ENCODE measurements at places on chromosomes 3 and 15. TPM values are rescaled to one million over a fixed set of nuclear protein-coding genes. Genes with fewer than 3 reads are reported as not detected.

MED12L gene
- 1.5 TPM for polyA plus RNA-seq

ZMAT3 gene
- polyA plus RNA-seq = 5.3 TPM

GOLGA6D gene
- not detected for polyA plus RNA-seq

PDCD10 gene
- 14.1 TPM for polyA plus RNA-seq

IL17RB gene
- polyA plus RNA-seq = 8.7 TPM

LRRIQ4 gene
- not detected for polyA plus RNA-seq

SCAANT1 gene
- not detected for polyA plus RNA-seq

CASR gene
- not detected for polyA plus RNA-seq

FGF7 gene
- not detected for polyA plus RNA-seq

PTH1R gene
- polyA plus RNA-seq = 10.9 TPM

GP9 gene
- not detected for polyA plus RNA-seq

ERICH6 gene
- not detected for polyA plus RNA-seq

DNA sequence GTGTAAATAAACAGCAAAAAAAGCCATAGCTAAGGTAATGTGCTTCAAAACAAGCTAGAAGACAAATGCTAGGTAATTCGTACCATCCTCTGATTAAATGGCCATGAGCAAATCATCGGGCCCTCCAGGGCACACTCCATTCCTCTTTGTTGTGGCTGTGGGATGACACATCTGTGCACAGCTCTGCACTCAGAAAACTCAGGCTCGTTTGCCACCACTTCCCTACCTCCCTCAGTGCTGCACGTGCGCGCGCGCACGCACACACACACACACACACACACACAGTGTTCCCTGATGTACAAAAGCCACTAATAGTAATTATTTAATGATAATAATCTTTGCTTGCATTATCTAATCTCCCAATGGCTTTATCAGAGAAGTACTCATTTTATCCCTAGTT lies 336.6 kb downstream of the FEZF2 start:
- peak; percentile 45 for DNase-seq

- no peak for DNase-seq
Observed at GRCh38 chr3:30455840-30456239, 150.6 kb upstream of the TGFBR2 start.

- no peak for DNase-seq
Observed at GRCh38 chr15:91253605-91254004, 153.5 kb downstream of the SV2B start.

- DNase-seq = no peak
Observed at GRCh38 chr15:40106203-40107161, 2.2 kb downstream of the BMF start.

GRCh38 chr3:69160107-69160506 lies 37.7 kb upstream of the LMOD3 start:
- DNase-seq = no peak

- no peak for DNase-seq
Observed at GRCh38 chr3:179546814-179547241, 15.9 kb upstream of the ACTL6A start.

- DNase-seq = no peak
Observed at GRCh38 chr3:120040813-120041377, 53.4 kb downstream of the GSK3B start.

GRCh38 chr3:17154221-17154620 lies 269.5 kb downstream of the PLCL2 start:
- no peak for DNase-seq

DNA sequence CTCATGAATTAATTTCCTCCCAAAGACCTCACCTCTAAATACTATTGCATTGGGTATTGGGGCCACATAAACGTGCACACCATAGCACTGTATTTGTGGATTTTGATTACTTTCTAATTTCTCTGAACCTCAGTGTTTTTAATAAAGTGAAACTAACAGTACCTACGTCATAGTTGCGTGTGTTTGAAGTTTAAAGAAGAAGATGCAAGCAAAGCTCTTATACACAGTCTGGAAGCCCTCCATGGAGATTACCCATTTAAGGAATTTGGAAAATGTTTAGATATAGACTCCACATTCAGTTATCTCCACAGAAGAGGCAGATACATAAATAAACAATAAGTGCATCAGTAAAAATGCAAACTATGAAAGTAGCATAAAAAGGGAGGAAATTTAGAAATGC lies 581.1 kb upstream of the GBE1 start:
- no peak for DNase-seq

- DNase-seq = peak; percentile 62
Observed at GRCh38 chr3:88912294-88912877, 195.0 kb upstream of the EPHA3 start.

GRCh38 chr3:78823859-78824258 lies 943.9 kb downstream of the ROBO1 start:
- no peak for DNase-seq

DNA sequence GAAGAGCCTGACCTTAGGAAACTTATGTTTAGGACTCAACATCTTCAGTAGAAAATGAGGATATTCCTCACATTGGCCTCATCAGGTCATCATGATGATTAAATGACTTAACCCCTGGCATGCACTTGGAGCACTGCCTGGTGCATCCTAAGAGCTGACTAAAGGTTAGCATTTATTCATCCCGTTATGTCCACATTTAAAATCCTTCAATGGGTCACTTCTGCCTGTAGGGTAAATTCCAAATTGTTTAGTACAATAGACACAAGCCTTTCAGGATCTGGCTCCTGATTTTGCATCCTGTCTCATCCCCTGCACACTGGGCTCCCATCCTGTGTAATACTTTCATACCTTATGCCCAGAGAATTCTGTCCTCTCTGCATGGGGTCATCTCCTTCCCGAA lies 195.2 kb upstream of the MCTP2 start:
- no peak for DNase-seq

- DNase-seq = no peak
Observed at GRCh38 chr15:83890587-83890986, 236.7 kb downstream of the ADAMTSL3 start.
